Right renal cortex interstitium (tissue), 3 donors: ENCODE measurements at places on chromosomes 11 and 22. TPM values are rescaled to one million over a fixed set of nuclear protein-coding genes. Genes with fewer than 3 reads are reported as not detected.

GRCh38 chr11:71461696-71462095 lies 8.7 kb downstream of the NADSYN1 start:
- DNase-seq, result no peak

GRCh38 chr11:96061730-96062129 lies 137.8 kb upstream of the MTMR2 start:
- DNase-seq, result no peak

- DNase-seq, result no peak
Measured at GRCh38 chr11:110121204-110121603, 28.0 kb downstream of the ZC3H12C start.

DNA sequence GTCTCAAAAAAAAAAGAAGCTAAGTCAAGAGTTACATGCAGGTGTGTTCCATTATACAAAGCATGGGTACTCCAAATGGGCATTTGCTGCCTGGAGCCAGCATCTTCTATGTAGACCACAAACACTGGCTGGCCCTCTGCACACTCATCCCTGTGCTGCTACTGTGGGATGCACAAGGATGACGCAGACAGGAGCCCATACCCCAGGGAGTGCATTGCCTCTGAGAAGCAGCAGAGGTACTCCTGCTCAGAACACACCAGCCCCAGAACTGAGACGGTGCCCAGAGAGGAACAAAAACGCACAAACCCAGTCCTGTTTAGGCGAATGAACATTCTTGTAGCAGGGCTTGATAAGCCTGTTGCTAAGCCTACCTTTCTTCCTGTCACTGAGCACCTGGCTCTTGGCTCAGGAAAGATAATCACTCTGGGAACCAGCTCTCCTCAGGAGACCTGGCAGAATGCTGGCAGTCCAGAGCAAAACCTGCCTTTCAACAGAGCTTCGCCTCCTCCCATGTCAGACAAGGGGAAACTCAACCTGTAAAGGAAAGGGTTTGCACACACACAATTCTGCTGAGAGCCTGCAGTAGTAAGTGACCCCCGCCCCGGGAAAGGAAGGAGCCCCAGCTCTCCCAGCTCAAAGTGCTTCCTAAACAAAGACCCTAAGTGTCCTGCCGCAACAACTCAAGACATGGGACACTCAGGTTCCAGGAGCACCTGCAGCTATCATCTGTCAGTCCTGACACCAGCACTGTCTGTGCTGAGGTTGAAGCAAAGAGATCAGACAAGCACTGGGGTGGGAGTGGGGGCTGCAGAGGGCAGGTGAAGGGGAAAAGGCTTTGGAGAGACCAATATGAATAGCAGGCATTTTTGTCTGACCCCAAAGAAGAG lies 145.7 kb downstream of the TENM4 start:
- peak; percentile 16 for DNase-seq

GRCh38 chr11:132008872-132009271 lies 638.5 kb downstream of the NTM start:
- no peak for DNase-seq

DNA sequence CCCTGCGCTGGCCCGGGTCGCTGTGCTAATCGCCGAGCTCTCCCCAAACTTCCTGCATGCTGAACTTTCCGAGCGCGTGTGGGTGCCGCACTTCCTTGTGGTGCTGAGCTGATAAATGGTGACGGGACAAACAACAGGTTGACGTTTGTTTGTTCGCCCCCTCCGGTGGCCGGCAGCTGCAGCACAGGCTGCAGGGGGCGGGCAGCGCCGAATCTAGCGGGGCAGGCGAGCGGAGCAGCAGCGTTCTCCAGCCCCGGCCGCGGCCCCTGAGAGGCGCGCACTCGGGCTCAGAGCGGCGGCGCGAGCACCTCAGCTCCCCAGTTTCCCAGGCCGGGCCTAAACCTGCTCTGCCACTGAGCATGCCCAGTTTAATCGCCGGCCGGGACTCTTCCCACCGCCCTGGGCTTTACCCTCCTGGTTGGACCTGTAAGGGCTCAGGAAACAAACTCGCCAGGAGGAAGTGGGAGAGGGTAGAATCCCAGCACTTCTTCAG lies at the start of gene PDGFD:
PDGFD (minus strand) TSS at position 120 of the 493 bp plus-strand sequence.
- peak; percentile 36 for DNase-seq

DNA sequence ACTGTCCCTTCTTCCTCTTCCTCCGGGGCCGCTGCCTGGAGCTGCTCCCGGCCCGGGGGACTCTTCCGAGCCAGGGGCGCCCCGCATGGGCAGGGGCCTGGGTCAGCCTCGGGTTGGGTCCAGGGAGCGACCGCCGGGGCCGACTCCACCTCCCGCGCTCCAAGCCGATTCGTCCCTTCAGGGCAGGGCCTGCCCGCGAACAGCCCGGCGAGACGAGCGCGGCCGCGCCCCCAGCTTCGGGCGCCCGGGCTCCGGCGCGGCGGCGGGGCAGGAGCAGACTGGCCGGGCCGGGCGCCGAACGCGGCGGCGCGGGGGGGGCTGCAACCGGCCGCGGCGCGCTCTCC lies at the start of gene LARGE1:
LARGE1 (minus strand) TSS at position 280 of the 344 bp plus-strand sequence.
- DNase-seq, result no peak

GRCh38 chr11:9664276-9665171 lies 647 bp downstream of the SWAP70 start:
- DNase-seq, result no peak

DNA sequence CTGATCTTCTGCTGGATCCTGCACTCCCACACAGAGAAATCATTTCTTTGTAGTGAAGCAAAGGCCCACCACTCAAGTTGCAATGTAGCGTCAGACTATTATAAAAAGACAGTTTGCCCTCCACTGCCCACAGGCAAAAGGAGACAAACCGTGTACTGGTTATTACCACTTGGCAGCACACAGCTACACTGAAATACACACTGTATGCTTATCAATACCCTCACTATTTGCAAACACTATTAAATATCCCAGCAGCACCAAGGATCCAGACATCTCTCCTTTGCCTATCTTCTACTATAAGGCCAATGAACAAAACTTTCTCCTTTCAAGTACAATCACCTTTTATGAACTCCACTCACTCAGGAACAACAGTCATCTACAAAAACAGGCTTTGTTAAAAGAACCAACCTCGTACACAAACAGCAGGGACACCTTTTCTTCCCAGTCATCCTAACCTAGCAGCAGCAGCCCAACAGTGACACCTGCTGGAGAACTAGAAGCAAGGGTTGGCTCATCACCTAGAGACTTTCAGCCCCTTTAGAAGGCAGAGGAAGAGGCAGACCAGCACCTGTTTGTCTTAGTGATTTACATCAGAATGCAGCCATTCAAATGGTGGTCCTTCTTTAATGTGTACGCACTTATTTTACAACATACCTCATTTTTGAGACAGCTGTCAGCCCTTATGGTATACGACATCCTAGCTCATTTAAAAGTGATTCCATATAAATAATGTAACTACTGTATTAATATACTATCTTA lies 56.1 kb downstream of the AMBRA1 start:
- peak; percentile 45 for DNase-seq

DNA sequence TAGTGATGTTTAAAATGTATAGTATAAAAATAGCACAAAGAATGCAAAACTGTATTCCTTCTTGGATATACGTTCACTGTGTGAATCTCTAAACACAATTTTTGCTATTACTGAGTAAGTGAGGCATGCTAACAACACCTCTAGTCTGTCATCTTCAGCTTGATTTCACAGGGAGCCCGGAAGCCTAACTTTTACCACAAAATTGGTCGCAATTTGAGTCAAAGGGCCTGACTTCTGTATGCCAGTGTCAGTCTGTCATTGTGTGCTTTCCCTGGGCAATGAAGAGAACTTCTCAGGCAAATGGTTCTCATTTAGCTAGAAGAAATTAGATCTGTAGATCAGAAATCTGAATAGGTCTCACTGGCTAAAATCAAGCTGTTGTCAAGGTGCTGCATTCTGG lies 1059.5 kb downstream of the FAM181B start:
- no peak for DNase-seq

- no peak for DNase-seq
Measured at GRCh38 chr11:1299621-1300020, 9.8 kb downstream of the TOLLIP start.

- DNase-seq, result no peak
Measured at GRCh38 chr11:113971506-113972195, 3.3 kb upstream of the HTR3A start.

- no peak for DNase-seq
Measured at GRCh38 chr22:47036352-47036751, 273.9 kb downstream of the TBC1D22A start.

GRCh38 chr11:76347466-76347865 lies 33.5 kb downstream of the THAP12 start:
- no peak for DNase-seq

The ZC3H12C gene
- 8.2 TPM for polyA plus RNA-seq

The FAM111B gene
- polyA plus RNA-seq, result 15.4 TPM

The LMNTD2 gene
- polyA plus RNA-seq, result 2.7 TPM

The SOX10 gene
- polyA plus RNA-seq, result 0.86 TPM

The P4HA3 gene
- polyA plus RNA-seq, result 0.43 TPM

The RTN3 gene
- 178 TPM for polyA plus RNA-seq

The VPREB1 gene
- polyA plus RNA-seq, result not detected

The CSNK1E gene
- polyA plus RNA-seq, result 111 TPM
